ENCODE measurements at places on chromosomes 1 and 21.

DNA sequence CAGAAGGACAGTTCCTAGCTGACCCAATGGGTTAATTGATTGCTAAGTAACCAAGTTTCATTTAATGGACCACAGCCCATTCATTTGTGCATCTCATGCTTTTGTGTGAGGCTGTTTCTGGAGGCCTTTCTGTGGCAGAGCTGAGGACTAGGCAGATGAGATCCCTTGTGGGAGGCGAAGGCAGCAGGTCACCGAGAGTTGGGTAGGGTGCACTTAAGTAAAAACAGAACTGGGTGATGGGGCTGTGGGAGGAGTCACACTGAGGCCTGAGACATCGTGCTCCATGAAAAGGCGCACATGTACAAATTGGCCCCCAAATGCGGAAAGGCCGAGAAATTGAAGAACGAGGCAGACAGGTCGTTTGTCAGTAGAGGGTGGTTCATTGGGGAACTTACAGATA, 60.9 kb downstream of the S100B start:
- peaks cover 16% of the 10 kb centered on the region for H3K36me3 ChIP-seq
- H3K27ac ChIP-seq: no peak overlapping the region

DNA sequence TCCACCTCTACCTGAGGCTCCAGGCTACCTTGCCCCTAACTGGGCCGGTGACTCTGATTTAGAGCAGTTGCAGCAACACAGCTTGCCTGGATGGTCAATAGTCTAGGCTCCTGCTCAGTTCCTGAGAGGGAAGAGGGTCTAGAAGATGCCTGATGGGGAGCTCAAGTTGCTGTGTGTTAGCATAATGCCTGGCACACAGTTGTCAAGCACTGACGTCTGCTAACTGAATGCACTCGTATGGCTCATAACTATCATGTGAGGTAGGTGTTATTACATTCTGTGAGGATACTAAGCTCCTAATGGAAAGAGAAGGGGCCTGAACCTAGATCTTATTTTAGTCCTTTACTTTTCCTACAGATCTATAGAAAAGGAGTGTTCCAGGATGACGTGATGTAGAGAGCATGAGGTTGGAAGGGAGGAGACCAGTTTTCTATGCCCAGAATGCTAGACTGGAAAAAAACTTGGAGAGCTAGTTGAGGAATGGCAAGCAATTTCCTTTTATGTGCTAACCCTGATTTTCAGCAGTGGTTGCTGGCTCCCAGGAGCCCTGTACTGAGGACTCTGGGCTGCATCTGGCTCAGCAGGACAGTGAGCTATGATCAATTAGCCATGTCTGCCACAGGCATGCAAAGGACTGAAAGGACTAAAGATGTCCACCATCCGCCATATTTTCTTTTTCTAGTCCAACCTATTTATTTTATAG, 30.0 kb downstream of the FAM78B start:
- H3K36me3 ChIP-seq: no peaks in the 10 kb centered on the region
- H3K27ac ChIP-seq: no peak overlapping the region
- DNase-seq: no peak
- H3K27me3 ChIP-seq: peaks cover 14% of the 10 kb centered on the region
- H3K4me3 ChIP-seq: no peak overlapping the region

GRCh38 chr1:235329139-235329902, 951 bp downstream of the GGPS1 start:
- peaks cover 5% of the 10 kb centered on the region for H3K36me3 ChIP-seq
- no peak overlapping the region for H3K4me3 ChIP-seq
- H3K4me1 ChIP-seq: peaks cover 24% of the 10 kb centered on the region
- H3K27me3 ChIP-seq: no peaks in the 10 kb centered on the region
- H3K27ac ChIP-seq: no peak overlapping the region

GRCh38 chr1:41200728-41201127, 41.4 kb downstream of the SCMH1 start:
- no peak for DNase-seq
- H3K36me3 ChIP-seq: peaks cover 28% of the 10 kb centered on the region
- H3K27ac ChIP-seq: no peak overlapping the region
- no peak overlapping the region for H3K4me3 ChIP-seq

DNA sequence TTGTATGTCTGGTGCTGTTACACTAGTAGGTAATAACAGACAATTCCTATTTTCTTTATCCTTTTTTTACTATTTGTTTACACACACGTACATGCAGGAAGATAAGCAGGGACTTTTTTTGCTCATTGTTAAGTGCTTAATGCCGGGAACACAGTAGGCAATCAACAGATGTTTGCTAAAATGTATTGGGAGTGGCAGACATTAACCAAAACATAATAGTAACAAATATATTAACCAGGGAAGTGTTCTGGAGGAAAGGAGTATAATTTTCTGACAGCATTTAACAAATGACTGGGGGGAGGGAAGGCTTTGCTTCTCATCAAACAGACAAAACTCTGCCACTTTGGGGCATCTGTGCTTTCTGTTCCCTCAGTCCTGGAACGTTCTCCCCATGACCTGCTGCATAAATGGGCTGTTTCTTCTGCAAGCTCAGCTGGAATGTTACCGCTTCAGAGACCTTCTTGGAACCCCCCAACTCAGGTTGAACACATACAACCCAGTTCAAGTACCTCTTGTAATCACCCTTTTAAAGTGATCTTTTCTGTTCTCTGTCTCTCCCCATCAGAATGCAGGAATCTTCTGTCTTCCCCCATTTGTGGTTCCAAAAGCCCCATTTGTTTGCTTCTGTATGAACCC, 2.1 kb downstream of the CR1L start:
- H3K4me3 ChIP-seq: no peak overlapping the region
- no peaks in the 10 kb centered on the region for H3K27me3 ChIP-seq
- no peak overlapping the region for H3K27ac ChIP-seq
- DNase-seq: no peak

DNA sequence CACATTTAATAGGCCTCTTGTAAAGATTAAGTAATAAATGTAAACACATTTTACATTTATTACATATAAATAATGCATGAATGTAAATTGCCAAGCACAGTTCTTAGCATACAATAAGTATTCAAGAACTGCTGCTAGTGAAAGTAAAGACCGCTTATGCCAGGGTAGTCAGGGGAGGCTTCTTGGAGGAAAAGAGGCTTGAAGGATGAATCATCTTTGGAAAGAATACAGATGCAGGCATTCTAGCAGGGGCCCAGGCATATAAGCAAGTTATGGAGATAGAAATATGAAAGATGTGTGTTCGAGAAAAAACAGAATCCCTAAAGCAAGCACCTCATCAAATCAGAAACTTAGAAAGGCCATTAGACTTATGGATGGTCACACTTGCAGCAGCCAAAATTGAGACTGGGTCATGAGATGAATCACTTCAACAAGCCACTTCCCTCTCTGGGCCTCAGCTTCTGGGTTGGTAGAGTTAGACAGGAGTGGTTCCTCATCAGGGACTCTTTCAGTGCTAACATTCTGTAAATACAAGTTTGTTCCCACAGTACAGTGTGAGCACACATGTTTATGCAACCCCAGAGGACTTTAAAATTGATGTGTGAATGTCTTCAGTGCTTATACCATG, 79.8 kb upstream of the ROR1 start:
- H3K27ac ChIP-seq: no peak overlapping the region
- peaks cover 3% of the 10 kb centered on the region for H3K27me3 ChIP-seq
- no peaks in the 10 kb centered on the region for H3K36me3 ChIP-seq
- peaks cover 17% of the 10 kb centered on the region for H3K4me1 ChIP-seq
- no peak for DNase-seq

DNA sequence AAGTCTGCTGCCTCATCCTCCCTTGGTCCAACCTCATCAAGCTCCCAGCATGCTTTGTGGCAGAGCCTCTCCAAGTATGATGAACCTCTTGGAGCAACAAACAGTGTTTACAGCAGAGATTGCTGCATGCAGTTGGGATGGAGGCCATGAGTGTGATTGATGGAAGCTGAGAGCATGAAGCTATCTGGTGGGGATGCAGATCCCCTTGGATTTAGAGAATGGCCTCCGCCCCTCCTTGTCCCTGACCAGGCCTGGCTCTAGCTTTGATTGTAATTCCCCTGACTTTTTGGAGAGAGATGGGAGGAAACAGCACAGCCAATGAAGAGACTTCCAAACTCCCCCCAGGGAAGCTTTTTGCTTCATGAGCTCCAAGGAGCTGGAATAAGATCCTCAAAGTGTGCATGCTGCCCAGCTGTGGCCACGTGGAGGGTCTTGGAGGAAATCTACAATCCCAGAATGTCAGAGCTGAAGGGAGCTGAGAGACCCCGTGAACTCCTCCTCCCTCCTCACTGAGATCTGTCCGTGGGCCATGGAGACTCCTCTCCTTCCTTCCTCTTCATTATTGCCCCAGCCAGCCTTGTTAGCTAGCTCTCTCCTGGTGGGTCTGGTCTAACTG, 165.3 kb upstream of the USP24 start:
- no peak for DNase-seq
- H3K4me1 ChIP-seq: no peaks in the 10 kb centered on the region
- H3K27me3 ChIP-seq: peaks cover 10% of the 10 kb centered on the region
- H3K36me3 ChIP-seq: no peaks in the 10 kb centered on the region
- H3K27ac ChIP-seq: no peak overlapping the region
- no peak overlapping the region for H3K4me3 ChIP-seq

DNA sequence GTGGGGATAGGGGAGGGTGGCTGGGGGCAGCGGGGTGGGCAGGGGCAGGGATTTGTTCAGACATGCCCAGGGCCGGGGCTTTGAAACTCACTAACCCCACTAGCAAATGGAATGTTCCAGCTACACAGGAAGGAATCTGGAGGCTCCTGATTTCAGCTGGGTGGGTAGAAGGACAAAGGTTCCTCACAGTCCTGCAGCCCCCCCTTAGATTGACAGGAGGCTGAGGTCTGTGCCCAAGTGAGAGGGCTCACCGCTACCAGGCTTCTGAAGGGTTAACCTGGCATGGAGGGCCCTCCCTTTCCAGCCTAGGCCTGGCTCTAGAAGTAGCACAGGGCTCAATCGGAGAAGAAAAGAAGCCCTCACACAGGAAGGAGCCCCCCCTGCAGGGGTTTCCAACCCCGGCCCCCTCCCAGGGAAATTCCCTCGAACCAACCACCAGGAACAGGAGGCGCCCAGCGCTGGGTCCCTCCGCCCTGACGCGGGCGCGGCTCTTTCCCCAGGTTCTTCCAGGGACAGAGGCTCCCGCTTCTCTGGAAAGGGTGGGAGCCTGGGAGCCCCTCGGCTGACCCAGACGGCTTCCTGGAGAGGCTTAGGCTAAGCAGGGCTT, 3.3 kb downstream of the EPHA2 start:
- H3K36me3 ChIP-seq: peaks cover 18% of the 10 kb centered on the region
- H3K4me3 ChIP-seq: peak overlapping the region; percentile 84
- H3K27me3 ChIP-seq: peaks cover 6% of the 10 kb centered on the region
- peaks cover 23% of the 10 kb centered on the region for H3K4me1 ChIP-seq

DNA sequence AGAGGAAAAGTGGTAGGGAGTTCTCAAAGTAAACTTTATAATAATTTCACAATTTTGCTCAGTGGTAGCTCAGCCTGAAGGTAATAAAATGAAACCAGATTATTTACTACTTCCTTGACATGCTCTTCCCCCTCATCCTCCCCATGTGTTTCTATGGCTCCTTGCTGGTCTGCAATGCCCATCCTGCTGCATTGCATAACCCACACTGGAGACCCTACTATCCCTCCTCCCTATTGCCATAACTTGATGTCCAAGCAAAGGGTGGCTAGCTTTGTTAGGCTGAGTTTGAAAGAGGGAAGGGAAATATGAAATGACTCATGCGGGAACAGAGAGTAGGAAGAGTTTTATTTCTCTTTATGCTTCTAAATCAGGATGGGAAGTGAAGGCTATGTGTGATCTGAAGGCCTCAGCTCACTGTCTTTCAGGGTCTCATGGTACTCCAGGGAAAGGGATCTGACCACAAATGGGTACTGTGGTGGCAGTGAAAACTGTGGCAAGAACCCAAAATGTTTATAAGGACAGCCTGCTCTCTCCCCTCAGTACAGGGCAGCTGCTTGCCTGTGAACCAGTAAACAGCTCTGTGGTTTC, 36.4 kb upstream of the HSD17B7 start:
- H3K27me3 ChIP-seq: no peaks in the 10 kb centered on the region
- no peak overlapping the region for H3K4me3 ChIP-seq
- peaks cover 2% of the 10 kb centered on the region for H3K4me1 ChIP-seq
- no peak for DNase-seq
- H3K36me3 ChIP-seq: no peaks in the 10 kb centered on the region

DNA sequence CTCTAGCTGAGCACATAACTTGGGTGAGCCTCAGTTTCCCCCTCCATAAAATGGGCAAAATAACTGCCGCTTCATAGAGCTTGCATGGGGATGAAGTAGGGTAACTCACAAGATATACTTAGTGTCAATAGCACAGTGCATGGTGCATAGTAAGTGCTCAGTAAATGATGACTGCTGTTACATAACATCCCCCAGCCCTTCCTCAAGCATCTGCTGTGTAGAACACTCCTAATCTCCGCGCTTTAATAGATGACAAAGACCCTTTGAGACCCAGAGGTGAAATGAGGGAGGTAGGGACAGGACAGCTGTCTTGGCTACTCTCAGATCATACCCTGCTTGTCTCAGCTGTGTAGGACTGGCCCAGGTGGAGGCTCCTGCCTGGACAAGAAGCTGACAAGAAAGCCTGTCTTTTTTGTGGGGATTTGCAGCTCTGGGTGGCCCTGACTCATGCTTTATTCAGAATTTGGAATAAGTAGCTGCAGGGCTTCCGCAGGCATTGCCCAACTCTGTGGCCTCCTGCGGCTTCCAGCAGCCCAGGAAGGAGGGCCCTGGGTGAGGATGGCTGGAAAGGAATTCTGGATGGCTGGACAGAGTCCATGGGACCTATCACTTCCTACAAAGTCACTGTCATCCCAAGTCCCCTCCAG, 20.7 kb upstream of the PADI4 start:
- peaks cover 16% of the 10 kb centered on the region for H3K27me3 ChIP-seq
- DNase-seq: no peak
- H3K4me3 ChIP-seq: no peak overlapping the region

GRCh38 chr1:29033829-29034466, 89.8 kb downstream of the TMEM200B start:
- no peak for DNase-seq
- H3K27me3 ChIP-seq: no peaks in the 10 kb centered on the region

GRCh38 chr1:97245026-97245425, 523.4 kb downstream of the PTBP2 start:
- H3K27me3 ChIP-seq: no peaks in the 10 kb centered on the region
- no peak overlapping the region for H3K4me3 ChIP-seq
- peaks cover 2% of the 10 kb centered on the region for H3K36me3 ChIP-seq
- DNase-seq: no peak
